Lower lobe of right lung (tissue), 2 donors: ENCODE measurements at places on chromosomes 5 and 9. TPM values are rescaled to one million over a fixed set of nuclear protein-coding genes. Genes with fewer than 3 reads are reported as not detected.

DNA sequence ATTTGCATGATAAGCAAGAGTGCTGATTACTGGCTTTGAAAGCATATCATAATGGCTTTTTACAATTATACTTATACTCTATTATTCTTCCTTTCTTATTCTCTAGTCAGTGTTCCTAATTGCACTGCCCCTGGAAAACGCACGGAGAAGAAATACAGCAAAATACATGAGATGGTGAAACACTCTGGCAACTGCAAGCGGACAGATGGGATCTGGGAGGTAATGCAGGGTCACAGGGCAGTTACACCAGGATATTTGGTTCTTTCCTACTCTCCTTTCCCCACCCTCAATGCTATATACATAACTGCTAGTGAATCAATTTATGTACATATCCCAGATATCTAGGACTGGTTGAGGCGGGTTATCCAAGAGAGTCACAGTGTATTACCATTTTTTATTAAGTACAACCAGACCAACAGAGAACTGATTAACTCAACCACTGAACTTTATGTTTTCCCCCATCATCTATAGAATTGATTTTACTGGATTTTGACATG, 423.7 kb downstream of the ZSWIM6 start:
- no peaks in the 10 kb centered on the region for H3K27me3 ChIP-seq
- H3K4me3 ChIP-seq, result no peak overlapping the region
- H3K4me1 ChIP-seq, result no peaks in the 10 kb centered on the region
- no peak for DNase-seq
- no peak overlapping the region for H3K27ac ChIP-seq
- H3K36me3 ChIP-seq, result no peaks in the 10 kb centered on the region

DNA sequence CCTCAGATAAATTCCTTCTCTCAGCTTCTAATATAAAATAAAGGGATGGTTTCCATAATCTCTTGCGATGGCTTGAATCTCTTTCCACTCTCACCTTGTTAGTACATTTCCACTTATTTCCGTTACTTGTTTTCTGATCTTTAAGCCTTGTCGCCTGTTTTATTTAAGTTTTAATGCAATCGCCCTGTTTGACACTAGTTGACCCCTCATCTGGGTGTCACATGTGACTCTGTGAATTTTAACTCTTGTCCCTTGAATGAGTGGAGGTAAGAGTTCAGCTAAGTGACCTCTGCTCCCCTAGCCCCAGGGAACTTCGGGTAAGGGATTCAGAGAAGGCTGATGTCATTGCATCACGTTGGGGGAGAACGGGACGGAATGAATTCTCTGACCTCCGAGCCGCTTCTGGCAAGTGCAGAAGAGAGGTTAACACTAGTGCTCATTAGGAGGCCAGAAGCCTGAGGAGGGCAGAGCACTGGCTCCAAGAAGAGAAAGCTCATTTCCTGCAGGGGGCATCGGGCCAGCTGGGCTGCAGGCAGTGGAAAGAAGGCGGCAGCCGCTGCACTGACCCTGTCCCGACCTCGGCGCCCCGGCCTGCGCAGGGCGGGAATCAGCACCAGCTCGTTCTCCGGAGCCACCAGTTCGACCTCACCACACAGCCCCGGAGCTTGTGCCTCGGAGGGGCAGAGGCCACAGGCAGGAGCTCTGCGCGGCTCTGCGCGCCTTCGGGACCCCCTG, 569 bp downstream of the HINT2 start:
- peaks cover 32% of the 10 kb centered on the region for H3K4me1 ChIP-seq
- peak overlapping the region; percentile 76 for H3K4me3 ChIP-seq

- no peaks in the 10 kb centered on the region for H3K4me1 ChIP-seq
- no peaks in the 10 kb centered on the region for H3K36me3 ChIP-seq
- no peak overlapping the region for H3K27ac ChIP-seq
- no peak overlapping the region for H3K4me3 ChIP-seq
- no peak for DNase-seq
Measured at GRCh38 chr5:44365345-44365744, 23.9 kb downstream of the FGF10 start.

- H3K4me3 ChIP-seq, result no peak overlapping the region
- H3K36me3 ChIP-seq, result no peaks in the 10 kb centered on the region
- DNase-seq, result no peak
- peaks cover 100% of the 10 kb centered on the region for H3K27me3 ChIP-seq
Measured at GRCh38 chr5:77637170-77637997, 1.1 kb downstream of the OTP start.

DNA sequence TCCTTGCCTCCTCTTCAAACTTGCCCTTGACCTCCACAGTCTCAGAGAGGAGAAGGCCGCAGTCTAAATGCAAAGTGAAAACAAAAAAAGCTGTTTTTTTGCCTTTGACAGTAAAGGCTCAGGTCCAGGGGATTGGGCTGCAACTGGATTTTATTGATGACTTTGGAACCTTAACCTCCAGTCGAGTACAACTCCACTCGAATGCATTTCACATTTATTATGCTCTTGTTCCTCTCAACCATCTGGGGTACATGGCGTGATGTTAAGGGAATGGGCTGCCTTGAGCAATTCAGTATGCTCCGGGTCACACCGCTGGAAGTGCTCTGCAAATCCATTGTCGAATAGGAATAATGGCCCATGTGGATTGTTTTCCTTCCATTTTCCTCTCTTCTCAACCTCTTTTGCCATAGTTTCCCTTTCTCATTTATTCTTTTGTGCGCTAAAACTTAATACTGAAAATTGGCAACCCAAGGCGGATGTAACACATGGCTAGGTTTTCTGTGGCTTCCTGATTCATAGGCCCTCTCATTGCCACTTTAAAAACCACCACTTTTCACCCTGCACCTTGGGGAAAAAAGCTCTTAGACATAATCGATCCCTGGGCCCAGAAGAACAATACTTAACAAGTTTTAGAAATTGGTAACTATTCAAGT, 34.3 kb downstream of the ITK start:
- H3K27ac ChIP-seq, result no peak overlapping the region
- no peak for DNase-seq
- H3K36me3 ChIP-seq, result no peaks in the 10 kb centered on the region
- H3K4me1 ChIP-seq, result peaks cover 12% of the 10 kb centered on the region

GRCh38 chr5:55917402-55918086, 66.4 kb downstream of the IL31RA start:
- no peaks in the 10 kb centered on the region for H3K36me3 ChIP-seq
- no peak overlapping the region for H3K4me3 ChIP-seq
- H3K27me3 ChIP-seq, result no peaks in the 10 kb centered on the region
- DNase-seq, result no peak

DNA sequence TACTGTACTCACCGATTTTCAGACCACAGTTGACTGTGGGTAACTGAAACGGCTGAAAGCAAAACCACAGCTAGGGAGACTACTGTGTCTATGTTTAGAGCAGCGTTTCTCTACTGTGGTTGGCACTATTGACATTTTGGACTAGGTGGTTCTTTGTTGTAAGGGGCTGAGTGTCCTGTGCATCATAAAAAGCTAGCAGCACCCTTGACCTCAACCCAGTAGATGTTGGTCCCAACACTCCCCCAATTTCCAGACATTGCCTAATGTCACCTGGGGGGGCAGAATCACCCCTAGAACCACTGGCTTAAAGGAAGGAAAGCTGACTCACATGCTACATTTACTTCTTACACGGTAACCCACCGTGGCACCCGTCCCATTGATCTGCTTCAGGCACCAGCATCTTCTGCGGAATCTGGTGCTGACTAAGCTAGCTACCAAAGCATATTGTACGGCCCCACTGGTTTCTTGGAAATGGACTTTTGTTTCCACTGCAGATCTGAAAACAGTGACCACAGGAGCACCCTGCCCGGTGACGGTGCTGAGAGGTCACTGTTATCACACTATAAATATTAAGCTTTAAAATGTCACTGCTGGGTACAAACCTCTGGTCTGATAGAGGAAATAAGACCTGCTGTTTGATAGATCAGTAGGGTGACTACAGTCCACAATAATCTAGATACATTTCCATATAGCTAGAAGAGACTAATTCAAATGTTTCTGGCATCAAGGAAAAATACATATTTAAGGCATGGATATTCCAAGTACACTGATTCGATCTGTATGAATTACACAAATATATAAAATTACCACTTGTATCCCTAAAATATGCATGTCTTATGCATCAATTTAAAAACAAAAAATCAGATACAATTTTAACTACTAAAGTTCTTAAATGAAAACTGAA, 151.4 kb downstream of the HSD17B3 start:
- peaks cover 3% of the 10 kb centered on the region for H3K27me3 ChIP-seq
- no peak overlapping the region for H3K4me3 ChIP-seq
- H3K4me1 ChIP-seq, result peaks cover 11% of the 10 kb centered on the region
- DNase-seq, result no peak
- H3K27ac ChIP-seq, result no peak overlapping the region

- H3K36me3 ChIP-seq, result no peaks in the 10 kb centered on the region
- no peak overlapping the region for H3K4me3 ChIP-seq
- H3K27me3 ChIP-seq, result no peaks in the 10 kb centered on the region
- peaks cover 23% of the 10 kb centered on the region for H3K4me1 ChIP-seq
Measured at GRCh38 chr9:134219646-134220060, 55.3 kb upstream of the RNU6ATAC start.

DNA sequence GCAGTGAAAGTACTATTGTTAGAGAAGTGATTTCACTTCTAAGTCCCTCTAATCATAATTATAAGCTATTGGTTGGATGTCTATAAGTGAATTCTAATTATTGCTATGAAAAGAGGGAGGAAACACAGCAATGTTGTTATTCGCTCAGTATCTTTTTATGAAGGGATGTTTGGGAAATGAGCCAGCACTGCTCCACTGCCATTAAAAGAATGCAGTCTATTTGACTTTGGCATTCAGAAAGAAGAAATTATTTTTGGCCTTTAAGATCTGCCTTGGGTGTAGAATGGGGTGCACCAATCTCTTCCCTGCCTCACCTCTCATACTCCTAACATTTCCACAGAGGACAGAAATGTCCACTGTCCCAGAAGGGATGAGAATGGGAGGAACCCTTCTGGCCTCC, 332.0 kb downstream of the SPATA31D1 start:
- H3K4me1 ChIP-seq, result no peaks in the 10 kb centered on the region
- H3K27ac ChIP-seq, result no peak overlapping the region
- DNase-seq, result no peak
- H3K36me3 ChIP-seq, result no peaks in the 10 kb centered on the region
- H3K27me3 ChIP-seq, result no peaks in the 10 kb centered on the region
- H3K4me3 ChIP-seq, result no peak overlapping the region

DNA sequence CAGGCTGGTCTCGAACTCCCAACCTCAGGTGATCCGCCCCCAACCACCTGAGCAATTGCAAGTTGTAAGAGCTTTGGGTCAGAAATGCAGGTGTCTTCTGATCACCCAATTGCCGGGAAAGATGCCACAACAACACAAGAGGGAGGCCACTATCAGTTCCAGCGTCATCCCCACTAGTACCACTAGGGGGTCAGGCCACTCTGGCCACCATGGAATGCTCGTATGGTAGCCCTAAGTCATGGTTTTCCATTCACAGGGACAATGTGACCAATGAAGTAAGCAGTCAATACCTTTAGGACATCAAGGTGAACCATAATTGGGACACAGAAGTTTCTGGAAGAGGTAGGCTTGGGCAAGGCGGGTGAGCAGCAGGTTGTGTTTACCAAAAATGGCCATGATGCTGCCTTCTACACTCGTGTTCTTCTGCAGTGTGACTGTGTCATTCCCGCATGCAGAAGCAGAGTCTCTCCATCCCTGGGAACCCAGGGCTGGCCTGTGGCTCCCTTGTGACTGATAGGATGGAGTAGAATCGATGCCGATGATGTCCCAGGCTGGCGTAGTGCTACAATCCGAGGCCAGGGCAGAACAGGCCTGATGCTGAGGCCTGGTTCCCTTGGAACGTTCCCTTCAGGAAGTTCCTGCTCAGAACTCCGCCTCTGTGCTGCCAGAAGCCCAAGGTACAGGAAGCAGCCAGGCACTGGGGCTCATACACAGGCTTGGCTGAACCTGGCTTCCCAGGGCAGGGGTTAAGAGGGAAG, 42.2 kb upstream of the ANKRD33B start:
- DNase-seq, result no peak
- no peak overlapping the region for H3K4me3 ChIP-seq
- H3K27me3 ChIP-seq, result no peaks in the 10 kb centered on the region
- H3K4me1 ChIP-seq, result no peaks in the 10 kb centered on the region

DNA sequence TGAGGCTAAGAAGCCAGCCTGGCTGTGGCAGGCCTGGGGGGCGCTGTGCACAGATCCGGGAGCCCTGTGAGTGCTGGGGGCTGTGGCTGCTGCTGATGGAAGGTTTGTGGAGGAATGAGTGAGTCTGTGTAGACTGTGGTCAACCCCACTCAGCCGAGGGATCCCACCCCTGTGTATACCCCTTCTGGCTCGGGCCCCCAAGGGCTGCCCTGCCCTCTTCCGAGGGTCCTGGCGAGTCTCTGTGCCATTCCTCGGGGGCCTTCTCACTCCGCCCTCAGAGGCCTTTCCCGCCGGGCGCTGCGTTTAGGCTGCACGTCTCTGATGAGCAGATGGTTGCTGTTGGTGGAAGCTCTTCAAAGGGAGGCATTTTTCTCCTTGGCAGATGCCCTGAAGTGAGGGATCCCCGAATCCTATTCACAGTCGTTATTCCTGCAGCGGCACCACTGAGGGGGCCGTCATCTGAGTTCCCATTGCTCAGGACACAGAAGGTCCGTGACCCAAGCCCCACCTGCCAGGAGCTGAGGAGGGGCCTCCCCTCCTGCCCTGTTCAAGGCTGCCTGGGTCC, 94.1 kb downstream of the RXRA start:
- H3K27ac ChIP-seq, result no peak overlapping the region
- DNase-seq, result no peak
- peaks cover 10% of the 10 kb centered on the region for H3K4me1 ChIP-seq
- no peak overlapping the region for H3K4me3 ChIP-seq
- no peaks in the 10 kb centered on the region for H3K27me3 ChIP-seq

- H3K4me3 ChIP-seq, result no peak overlapping the region
- no peak for DNase-seq
- no peaks in the 10 kb centered on the region for H3K4me1 ChIP-seq
Measured at GRCh38 chr9:97179616-97180015, 127.8 kb upstream of the CCDC180 start.

- H3K4me3 ChIP-seq, result no peak overlapping the region
- H3K36me3 ChIP-seq, result no peaks in the 10 kb centered on the region
- no peaks in the 10 kb centered on the region for H3K27me3 ChIP-seq
Measured at GRCh38 chr9:27828908-27829307, 255.6 kb upstream of the C9orf72 start.

DNA sequence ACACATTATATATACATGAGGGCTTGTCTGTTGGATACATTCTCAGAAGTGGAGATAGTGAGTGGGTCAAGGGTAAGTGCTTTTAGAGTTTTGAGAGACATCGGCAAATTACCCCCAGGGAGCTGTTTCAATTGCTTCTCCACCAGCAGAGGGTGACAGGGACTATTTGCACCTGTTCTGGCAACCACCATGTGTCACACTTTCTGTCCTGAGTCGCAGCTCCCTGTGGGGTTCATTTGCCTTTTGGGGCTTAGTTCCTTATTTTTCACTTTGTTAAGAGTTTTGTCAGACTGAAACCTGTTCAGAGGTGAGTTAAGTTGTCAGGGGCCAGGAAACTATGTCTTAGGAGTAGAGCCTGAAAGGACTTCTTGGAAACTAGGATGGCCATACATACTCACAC, 20.1 kb upstream of the SLC36A1 start:
- no peaks in the 10 kb centered on the region for H3K4me1 ChIP-seq
- peaks cover 5% of the 10 kb centered on the region for H3K27me3 ChIP-seq
- no peak overlapping the region for H3K4me3 ChIP-seq
- no peak overlapping the region for H3K27ac ChIP-seq
- H3K36me3 ChIP-seq, result no peaks in the 10 kb centered on the region
- no peak for DNase-seq

- H3K36me3 ChIP-seq, result no peaks in the 10 kb centered on the region
- no peak overlapping the region for H3K4me3 ChIP-seq
- no peak overlapping the region for H3K27ac ChIP-seq
- no peaks in the 10 kb centered on the region for H3K27me3 ChIP-seq
Measured at GRCh38 chr5:155943516-155944407, 383.2 kb upstream of the SGCD start.

TAF11L10 gene
- total RNA-seq, result not detected

GLRA1 gene
- total RNA-seq, result not detected

SPRY4 gene
- total RNA-seq, result 42.7 TPM

GLDC gene
- 0.77 TPM for total RNA-seq

IL33 gene
- 47.8 TPM for total RNA-seq

BNIP1 gene
- total RNA-seq, result 8.4 TPM
